ENCODE measurements at places on chromosomes 2 and 18. TPM values are rescaled to one million over a fixed set of nuclear protein-coding genes. Genes with fewer than 3 reads are reported as not detected.

GRHL1 gene
- 0.36 TPM for total RNA-seq

CCT7 gene
- 166 TPM for total RNA-seq

RBM44 gene
- 0.49 TPM for total RNA-seq

HOXD9 gene
- 8.9 TPM for total RNA-seq

SPATA3 gene
- not detected for total RNA-seq

NT5DC4 gene
- not detected for total RNA-seq

FAM124B gene
- total RNA-seq: 0.24 TPM

GPR75 gene
- 2.9 TPM for total RNA-seq

MRO gene
- total RNA-seq: 0.73 TPM

CDK15 gene
- total RNA-seq: 4.7 TPM

POTEC gene
- total RNA-seq: not detected

HOXD11 gene
- not detected for total RNA-seq

GALNT13 gene
- total RNA-seq: 0.12 TPM

SLC23A3 gene
- total RNA-seq: 1.5 TPM

IL37 gene
- not detected for total RNA-seq

DNAJC5G gene
- total RNA-seq: not detected

SRD5A2 gene
- 11.4 TPM for total RNA-seq

VWC2L gene
- not detected for total RNA-seq

ATRAID gene
- total RNA-seq: 153 TPM

BUB1 gene
- 5.0 TPM for total RNA-seq

NYAP2 gene
- total RNA-seq: not detected

IL1RL1 gene
- total RNA-seq: 1.3 TPM

ZNF521 gene
- total RNA-seq: 94.4 TPM

UGT1A4 gene
- not detected for total RNA-seq

ACADL gene
- 0.16 TPM for total RNA-seq

MOGAT1 gene
- not detected for total RNA-seq

CNRIP1 gene
- 27.4 TPM for total RNA-seq

PDE1A gene
- 3.2 TPM for total RNA-seq

HOXD12 gene
- not detected for total RNA-seq

CENPA gene
- 2.2 TPM for total RNA-seq

TBR1 gene
- not detected for total RNA-seq

SERPINB12 gene
- 0.32 TPM for total RNA-seq

PID1 gene
- 8.5 TPM for total RNA-seq

POMC gene
- total RNA-seq: not detected

LMAN2L gene
- total RNA-seq: 19.5 TPM

TRPM8 gene
- 0.97 TPM for total RNA-seq

COL5A2 gene
- 1,022 TPM for total RNA-seq

PSD4 gene
- 13.6 TPM for total RNA-seq

EEF1B2 gene
- 312 TPM for total RNA-seq

HPCAL1 gene
- total RNA-seq: 66.5 TPM

ZNF24 gene
- 28.3 TPM for total RNA-seq

PPP1R1C gene
- 1.9 TPM for total RNA-seq

SIGLEC15 gene
- total RNA-seq: 1.9 TPM

All from hair follicle dermal papilla cell (primary cell).